ENCODE measurements at places on chromosomes 2 and 18.

DNA sequence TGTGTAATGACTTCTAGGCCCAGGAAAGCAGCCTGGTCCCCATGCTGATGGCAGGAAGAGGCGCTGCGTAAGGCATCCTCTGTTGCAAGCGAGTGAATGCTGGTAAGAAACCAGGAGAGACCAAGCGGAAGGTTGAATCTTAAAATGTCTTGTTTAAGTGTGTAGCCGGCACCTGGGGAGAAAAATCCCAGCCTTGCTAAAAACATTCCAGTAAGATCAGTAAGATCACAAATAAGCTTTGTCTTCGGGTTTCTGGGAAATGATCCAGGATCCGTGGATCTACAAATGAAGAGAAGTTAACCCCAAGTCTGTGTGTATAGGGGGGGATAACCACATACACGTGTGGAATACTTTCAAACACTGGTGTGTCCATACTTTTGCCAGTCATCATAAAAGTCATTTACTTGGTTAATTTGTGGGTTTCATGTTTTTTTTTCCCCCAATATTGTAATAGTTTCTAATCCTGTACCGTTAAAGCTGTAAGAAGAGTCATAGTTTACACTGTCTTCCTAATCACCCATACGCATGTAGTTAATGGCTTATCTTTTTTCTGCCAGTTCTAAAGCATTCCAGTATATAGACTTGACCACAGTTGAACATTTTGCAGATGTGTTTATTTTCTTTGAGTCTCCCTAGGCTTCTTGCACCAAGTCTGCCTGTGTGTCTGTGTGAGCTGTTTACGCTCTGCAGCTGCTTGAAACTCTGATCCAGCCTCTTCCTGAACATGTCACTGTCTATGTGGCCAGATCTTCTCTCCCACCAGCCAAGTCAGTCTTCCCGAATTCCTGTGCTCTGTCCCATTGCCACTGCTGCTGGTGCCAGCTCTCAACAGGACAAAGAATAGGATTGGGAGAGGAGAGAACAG lies 135.9 kb upstream of the ARL4C start:
- DNase-seq, result no peak

DNA sequence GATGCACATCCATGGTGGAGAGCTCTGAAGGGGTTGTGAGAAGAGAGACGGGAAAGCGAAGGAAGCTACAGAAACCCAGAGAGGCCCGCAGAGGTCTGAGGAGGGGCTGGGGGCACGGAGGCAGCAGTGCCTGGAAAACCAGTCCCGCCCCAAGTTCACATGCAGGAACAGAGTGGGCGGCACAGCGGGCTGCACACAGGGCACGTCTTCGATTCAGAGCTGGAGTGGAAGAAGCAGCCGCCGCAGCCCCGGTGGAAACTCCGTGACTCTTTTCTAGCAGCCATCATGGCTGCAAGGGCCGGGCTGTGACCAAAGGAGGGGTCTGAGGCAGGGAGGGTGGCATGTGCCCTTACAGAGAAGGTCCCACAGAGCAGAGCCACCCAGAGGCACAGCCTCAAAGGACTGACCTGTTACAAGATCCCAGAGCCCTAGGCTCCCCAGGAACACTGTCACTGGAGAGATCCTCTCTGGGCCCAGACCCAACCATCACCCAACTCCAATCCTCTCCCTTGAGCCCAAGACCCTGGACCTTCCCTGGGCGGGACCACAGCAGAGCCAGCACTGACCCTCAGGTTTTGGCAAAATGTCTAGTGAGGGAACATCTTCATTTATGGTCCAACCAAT lies 10.7 kb downstream of the PRKAG3 start:
- no peak for DNase-seq

DNA sequence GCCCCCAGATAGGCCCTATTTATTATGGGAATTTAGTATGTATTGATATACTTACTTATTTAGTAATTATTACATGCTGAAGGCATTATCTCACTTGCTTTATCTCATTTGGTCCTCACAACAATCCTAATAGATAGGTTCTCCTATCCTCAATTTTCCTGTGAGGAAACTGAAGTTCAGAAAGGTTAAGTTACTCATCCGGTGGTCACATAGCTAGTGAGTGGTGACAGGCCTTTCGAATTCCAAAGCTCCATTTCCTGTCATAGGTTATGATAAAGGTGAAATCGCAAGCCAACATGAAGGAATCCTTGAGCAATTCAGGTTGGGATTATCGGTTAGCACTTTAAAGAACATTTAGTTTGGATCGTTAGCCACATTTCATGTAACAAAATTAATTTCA lies 33.3 kb downstream of the NAB1 start:
- DNase-seq, result no peak

- no peak for DNase-seq
These were observed 495.2 kb upstream of the MEIS1 start for GRCh38 chr2:65939687-65940086.

DNA sequence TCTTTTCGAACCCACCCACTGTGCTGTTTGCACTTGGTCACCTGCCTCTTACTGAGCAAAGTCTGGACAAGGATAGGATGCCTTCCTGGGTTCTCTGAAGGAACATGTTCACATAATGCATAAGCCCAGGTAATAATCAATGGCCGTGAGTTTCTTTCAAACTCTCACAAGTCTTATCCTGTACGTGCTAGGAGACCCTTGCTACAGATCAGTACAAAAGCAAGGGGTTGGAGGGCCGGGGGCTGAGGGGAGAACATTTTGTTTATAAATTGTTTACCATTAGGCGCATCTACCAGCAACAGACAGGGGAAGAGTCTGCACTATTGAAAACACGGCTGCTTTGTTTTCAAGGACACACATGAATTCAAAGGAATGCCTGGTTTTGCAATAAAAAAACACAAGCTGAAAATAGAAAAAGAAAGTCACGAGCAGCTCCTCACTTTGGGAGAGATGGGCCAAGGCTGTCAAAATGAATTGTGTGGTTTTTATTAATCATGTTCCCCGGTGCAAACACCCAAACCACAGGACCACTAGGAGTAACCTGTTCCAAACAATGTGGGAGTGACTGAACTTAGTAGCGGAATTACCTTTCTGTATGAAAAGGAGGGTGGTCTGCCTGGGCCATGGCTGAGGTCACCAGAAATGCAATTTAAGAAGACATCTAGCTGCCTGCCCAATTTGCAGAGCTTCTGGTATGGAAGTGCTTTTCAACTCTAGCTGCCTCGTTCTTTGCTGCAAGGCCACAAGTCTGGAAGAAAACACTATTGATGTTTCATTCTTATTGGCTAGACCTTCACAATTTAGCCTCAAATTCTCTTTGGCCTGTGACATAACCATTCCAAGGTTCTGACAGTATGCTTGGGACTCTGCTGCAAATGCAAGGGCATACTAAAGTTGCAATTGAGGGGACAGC lies 73.5 kb downstream of the CCBE1 start:
- DNase-seq, result no peak
